ENCODE measurements at places on chromosomes 12 and 14.
A peak's percentile ranks its signal among the peaks of the same experiment; 100 is the strongest.

DNA sequence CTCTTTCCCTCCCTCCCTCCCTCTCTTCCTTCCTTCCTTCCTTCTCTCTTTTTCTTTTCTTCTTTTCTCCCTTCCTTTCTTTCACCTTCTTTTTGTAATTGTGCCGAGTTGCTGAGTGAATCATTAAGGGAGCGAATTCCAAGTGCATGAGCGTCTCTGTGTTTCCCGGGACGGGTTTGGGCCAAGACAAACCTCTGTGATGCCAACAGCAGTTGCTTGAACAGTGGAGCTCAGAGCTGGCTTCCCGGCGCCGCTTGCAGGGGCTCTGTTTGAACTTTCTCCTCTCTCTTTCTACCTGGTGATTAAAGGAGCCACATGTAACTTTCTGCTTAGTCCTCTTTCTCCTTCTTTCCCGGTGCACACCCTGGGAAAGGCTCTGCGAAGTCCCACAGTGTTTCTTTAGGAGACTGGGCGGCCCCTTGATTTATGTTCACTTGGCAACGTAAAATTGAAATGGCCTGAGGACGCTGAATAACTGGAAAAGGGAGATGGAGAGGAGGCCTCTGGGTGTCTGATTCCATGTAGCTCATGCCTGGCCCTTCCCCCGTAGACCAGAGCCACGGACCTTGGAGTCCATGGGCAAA is 33.7 kb upstream of the MAP1LC3B2 start:
- DNase-seq, result no peak

DNA sequence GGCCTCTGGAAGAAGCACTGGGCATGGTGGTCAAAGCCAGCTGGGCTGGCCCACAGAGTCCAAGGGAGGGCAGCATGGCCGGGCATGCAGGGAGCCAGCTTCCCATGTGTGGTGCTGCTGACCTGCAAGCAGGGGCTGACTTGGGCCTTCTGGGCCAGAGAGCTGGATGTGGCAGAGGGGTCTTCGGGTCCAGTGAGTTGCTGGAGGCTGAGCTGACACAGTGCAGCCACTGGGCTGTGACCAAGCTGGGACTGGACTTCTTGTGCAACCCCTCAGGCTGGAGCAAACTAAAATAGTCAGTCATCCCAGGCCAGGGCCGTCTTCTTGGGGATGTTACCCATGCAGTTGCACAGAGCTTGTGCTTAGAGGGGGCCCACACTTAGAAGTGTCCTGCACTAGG is 7.3 kb upstream of the RIN3 start:
- no peak for DNase-seq

GRCh38 chr12:128459067-128459466 is 192.1 kb downstream of the TMEM132C start:
- DNase-seq, result no peak

GRCh38 chr12:131075194-131075593 is 121.5 kb downstream of the ADGRD1 start:
- DNase-seq, result no peak

DNA sequence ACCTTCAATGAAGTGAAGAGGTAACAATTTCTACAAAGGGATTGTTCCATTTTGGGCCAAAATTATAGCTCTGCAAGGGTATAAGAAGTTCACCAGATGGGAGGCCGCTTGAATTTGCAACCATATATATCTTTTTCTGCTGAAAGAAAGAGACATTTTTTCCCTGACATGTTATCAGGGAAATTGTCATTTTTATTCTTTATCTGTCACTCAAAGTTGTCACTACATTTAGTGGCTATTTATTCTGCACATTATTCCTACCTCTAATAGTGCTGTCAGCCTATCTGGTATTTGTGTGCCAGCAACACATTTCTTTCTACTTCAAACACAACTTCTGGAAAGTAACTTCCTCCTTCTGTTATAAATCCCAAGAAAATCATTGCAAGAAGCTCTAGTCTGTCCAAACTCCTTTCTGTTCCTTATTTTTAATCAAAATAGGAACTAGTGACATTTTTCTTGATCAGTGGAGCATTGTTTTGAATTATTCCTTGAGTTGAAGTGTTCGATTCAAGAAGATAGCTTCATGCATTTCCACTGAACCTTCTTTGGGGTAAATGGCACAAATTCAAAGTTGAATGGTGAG is 137.9 kb upstream of the ATP2B1 start:
- DNase-seq, result no peak

DNA sequence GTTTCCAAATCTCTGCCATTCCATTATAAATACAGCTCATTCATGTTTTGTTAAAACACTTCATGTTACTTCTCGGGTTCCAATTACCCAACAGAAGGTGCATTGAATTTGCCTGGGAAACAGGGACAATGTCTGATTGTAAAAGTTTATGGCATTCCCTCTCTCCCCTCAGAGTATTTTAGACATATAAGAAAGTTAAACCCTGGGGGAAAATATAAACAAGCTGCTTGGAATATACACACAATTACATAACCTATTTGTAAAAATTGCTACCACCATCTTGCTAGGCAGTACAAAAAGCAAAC is 60.0 kb downstream of the BTG1 start:
- DNase-seq, result no peak

DNA sequence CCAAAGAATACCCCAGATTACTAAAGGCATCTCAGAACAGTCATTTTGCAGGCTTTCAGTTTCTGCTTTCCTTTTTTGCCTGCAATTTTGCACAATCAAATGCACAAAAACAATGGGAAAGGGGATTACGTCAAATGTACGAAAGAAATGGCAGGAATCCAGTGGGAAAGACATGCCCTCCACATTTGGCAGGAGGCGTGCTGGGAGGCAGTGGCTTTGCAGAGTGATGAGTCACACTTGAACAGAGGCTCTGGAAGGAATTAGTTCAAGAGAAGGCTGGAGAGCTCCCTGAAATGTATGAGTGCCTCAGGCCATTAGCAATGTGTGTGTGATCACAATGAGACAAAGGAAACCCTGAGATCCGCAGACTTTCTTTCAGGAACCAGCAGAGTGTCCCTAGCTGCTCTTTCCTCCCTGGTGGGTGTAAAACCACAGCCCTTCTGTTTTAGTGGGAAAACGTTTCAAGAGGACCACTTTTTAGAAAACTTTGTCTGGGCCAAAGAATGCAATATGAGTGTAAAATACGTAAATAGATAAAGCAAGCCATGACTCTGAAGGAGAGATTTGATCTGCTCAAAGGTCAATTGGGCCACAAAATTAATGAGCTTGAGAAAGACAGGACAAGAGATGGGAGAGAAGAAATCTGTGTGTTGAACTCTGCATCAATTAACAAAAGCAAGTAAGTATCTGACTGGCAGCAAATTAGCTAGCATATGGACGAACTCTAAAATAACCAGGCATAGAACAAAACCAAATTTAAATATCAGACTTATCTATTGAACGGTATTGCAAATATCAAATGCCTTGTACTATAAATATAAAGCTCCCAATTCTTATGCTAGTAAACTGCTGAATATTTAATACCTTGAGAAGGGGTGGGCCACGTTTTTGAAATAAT is 155.4 kb upstream of the PDE3A start:
- peak; percentile 96 for DNase-seq

- no peak for DNase-seq
Observed at GRCh38 chr14:73223049-73223448, 14.3 kb upstream of the PAPLN start.

GRCh38 chr12:26269562-26270284 is 74.3 kb downstream of the SSPN start:
- DNase-seq, result no peak

DNA sequence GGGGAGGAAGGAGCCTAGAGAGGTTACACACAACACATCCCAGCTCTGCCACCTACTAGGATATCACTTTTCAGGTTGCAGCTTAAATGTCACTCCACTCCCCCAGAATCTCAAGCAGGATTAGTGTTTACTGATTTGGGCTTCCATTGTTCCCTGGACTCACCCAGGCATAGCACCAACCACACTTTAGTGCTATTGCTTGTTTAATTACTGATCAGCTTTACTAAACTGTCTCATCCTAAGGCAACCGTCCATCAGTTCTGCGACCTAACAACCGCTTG is 6.1 kb upstream of the KRT18 start:
- DNase-seq, result no peak

- no peak for DNase-seq
Observed at GRCh38 chr14:24401810-24402702, 3.3 kb downstream of the NYNRIN start.

DNA sequence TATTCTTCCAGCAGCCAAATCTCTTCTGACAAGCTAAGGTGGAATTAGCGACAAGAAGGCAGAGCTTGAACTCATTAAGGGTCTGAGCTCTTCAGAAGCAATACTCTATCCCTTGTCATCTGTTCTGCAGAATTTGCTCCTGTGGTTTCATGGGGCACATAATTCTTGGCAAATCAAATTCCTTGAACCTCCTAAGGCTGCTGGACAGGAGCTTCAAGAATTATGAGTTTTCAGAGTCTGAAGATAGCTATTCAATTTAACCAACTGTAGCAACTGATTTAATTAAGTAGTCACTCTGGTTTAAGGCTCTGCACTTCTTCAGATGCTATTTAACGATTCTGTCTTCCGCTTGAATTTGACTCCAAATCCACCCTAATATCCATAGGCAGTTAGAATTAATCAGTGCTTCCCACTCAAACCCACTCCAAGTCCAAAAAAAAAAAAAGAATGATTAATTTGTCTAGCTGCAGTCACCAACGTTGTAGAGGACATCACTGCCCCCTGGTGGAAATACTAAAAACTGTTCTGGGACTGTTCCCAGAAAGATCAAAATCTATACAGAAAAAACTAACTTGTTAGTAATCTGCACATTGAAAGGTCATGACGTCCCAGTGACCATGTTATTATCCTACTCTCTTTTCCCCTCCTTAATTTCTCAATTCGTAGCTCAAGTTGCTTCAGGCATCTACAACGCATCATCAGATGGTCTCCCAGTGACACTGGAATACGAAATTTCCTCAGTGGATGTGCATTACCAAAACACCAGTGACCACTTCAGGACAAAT is 169.9 kb downstream of the KIF21A start:
- DNase-seq, result no peak

- no peak for DNase-seq
Observed at GRCh38 chr14:63398952-63399351, 80.2 kb upstream of the GPHB5 start.

GRCh38 chr14:36870776-36871175 is 209.1 kb downstream of the PAX9 start:
- DNase-seq, result no peak

GRCh38 chr12:46217541-46218321 is 51.1 kb downstream of the SLC38A1 start:
- DNase-seq, result no peak

DNA sequence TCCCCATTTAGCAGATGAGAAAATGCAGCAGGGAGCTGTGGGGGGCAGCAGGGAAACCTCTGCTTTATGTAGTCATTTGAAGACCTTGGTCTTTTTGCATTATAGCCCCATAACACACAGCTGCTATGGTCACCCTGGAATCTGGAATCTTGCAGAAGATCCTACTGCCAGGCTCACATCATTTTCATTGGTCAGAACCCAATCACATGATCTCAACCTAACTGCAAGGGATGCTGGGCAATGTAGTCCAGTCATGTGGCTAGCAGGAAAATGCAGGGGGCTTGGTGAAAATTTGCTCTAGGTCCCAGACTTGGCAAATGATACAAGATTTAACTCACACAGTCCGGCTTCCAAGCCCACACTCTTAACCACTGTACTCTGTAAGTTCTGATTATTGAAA is 1028.7 kb downstream of the AACS start:
- DNase-seq, result no peak

- DNase-seq, result no peak
Observed at GRCh38 chr14:87630846-87631245, 362.1 kb downstream of the GALC start.

GRCh38 chr12:92821142-92821541 is 108.0 kb downstream of the EEA1 start:
- DNase-seq, result no peak

DNA sequence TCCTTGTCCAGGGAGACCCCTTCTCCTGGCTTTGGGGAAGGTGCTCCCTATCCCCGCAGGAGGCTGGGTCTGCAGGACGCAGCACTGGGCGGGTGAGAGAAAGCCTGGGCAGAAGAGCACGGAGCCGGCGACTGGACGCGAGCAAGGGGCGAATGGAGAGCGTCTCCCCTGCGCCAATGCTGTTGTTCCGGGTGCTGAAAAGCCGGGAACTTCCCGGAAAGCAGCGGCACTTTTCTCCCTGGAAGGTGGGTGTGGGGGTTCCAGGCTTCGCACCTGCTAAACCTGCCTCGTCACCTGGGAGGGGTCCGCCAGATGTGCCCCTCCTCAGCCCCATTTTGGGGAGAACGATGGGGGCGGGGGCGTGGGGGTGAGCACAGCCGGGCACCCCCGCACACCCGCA is 417.1 kb upstream of the TMTC1 start:
- DNase-seq, result no peak

- DNase-seq, result no peak
Observed at GRCh38 chr12:66623455-66623854, 55.4 kb downstream of the GRIP1 start.

GRCh38 chr14:105411017-105411941 is 8.3 kb upstream of the MTA1 start:
- no peak for DNase-seq

- DNase-seq, result no peak
Observed at GRCh38 chr14:75486318-75486717, 36.0 kb upstream of the BATF start.

All from BJ (cell line).